ENCODE measurements at places on chromosomes 5 and 9.

GRCh38 chr9:15423231-15423985 is 732 bp downstream of the SNAPC3 start:
- DNase-seq, result peak; percentile 51

GRCh38 chr5:24609706-24610105 is 35.1 kb downstream of the CDH10 start:
- no peak for DNase-seq

DNA sequence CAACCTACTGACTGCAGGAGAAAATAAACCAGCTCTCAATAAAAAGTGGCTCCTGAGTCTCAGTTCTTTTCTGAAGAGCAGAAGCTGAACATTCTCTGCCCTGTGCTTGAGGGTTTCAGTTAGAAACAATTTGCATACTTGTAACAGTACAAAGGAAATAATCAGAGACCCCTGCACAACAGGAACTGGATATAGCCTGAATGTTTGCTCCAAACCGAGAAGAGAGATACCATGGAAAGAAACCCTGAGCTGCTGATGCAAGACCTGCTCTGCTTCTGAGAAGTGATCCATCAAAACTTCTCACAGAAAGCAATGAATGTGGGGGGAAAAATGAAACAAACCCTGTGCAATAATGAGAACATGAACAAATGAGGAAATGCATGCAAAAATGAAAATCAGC is 592.9 kb downstream of the SEMA5A start:
- no peak for DNase-seq

GRCh38 chr9:86945728-86946200 is 1.5 kb downstream of the GAS1 start:
- DNase-seq, result no peak

GRCh38 chr5:179732918-179733771 is 523 bp downstream of the MAML1 start:
- peak; percentile 52 for DNase-seq

- DNase-seq, result peak; percentile 92
These were observed 42.3 kb downstream of the JADE2 start for GRCh38 chr5:134567641-134568336.

DNA sequence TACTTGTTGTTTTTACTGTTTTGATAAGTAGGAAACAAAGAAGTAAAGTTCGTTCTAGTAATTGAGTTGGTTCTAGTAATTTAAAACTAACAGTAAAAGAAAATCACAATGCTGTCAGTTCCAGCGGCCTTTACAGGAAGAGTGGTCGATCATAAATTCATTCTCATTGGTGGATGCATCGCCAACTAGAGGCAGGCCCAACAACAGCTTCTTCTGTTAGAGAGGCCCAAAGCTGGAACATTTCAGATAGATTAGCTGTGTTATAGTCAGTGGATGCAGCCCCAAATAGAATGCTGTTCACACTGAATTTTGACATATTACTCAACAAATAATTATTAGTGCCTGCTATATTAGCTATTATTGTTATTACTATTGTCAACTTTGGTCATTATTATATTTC is 80.8 kb downstream of the ARRDC3 start:
- no peak for DNase-seq

DNA sequence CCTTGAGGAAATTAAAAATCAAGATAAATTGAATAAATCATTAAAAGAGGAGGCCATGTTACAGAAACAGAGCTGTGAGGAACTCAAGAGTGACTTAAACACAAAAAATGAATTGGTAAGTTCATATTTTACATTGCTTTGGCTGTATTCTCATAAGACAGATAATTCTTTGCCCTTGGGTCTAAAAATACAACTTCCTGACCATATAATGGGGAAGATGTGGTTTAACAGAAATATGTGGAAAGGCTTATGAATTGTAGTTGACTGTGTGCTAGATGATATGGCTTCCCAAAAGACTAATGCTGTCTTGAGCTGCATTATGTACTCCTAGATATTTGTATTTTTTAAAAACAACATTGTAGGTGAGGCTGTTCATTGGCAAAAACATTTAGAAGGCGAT is 33.1 kb downstream of the CNTRL start:
- DNase-seq, result no peak

- DNase-seq, result no peak
These were observed 170.8 kb downstream of the MACROH2A1 start for GRCh38 chr5:135228222-135228621.

DNA sequence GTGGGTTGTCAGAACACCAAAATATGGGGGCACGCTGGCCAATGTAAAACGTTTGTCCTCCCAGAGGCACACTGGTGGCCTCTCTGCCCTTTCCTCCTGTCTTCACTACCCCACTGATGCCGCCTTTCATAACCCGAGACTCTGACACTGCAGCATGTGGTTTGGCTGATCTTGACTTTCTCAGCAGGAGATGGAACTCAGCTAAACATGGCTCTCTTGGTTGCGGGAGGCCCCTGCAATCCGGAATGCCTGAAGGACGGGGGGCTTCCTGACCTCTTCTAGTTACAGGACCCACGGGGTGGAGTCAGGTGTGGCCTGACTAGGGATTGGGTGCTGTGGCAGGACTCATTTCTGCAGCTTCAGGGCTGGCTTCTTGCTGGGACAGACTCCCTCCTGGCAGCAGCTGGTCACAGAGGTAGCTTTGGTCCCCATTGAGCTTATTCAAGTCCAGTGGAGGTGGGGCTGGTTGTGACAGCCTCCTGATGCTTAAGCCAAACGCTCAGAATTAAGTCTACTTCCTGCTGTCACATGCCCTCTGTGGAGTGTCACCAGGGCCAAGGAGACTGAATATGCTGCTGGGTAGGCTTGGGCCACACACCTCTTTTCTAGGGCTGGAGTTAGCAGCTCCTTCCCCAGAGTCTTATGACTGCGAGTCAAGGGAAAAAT is 44.2 kb downstream of the NXNL2 start:
- no peak for DNase-seq

GRCh38 chr9:121645003-121645402 is 6.4 kb upstream of the DAB2IP start:
- no peak for DNase-seq

DNA sequence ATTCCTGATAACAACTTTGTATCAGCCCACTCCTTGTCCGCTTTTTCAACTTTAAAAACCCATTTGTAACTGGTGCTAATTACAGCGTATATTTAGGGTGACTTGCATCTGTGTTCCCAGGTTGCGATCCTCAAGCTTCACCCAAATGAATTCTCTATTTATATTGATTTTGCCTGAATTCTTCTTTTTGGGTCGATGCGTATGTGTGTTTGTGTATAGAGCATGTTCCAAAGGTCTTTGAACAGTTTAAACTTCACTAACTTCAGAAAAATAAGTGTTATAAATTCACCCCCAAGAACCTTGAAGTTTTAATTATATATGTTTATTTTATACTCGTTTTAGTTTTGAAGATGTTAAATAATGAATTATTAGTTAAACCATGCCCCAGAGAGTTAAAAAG is 16.1 kb upstream of the SPATA31D4 start:
- DNase-seq, result no peak

DNA sequence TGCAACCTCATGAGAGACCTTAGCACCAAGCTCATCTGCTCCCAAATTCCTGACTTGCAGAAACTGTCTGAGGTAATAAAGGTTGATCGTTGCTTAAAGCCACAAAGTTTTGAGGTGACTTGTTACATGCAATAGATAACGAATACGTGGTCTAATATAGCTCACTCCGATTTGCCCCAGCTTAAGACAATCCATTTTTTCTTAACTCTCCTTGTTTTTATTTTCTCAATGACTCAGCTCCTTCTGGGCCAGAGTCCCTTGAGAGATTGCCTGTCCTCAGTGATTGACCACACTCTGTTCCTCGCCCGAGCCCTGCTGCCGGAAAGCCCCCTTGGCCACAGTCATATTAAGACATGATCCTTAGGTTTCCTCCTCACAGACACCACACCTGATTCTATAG is 63.7 kb upstream of the FANCC start:
- DNase-seq, result peak; percentile 56

GRCh38 chr5:31886206-31886605 is 247.3 kb downstream of the PDZD2 start:
- DNase-seq, result no peak

DNA sequence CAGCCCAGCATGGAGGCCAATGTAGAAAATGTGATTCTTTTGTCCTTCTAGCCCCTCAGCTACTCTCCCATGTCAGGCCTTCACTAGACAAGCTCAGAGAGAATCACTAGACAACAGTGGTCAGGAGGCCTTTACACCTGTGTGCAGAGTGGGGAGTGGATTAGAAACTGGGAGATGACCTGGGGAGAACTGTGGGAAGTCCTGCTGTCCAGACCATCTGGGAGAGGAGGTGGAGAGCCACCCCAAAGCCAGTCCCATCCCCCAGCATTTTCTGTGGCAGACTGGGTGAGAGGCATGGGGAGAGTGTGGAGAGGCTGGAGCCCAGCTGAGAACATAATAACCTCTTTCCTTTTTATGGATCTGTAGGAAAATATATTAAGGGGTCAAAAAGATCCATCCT is 452.0 kb upstream of the DMAC1 start:
- DNase-seq, result no peak

GRCh38 chr9:7967093-7967827 is 167.7 kb upstream of the DMAC1 start:
- DNase-seq, result no peak
